ENCODE measurements at places on chromosomes 13 and 19.

GRCh38 chr13:38713046-38713445 is 26.2 kb downstream of the FREM2 start:
- DNase-seq: no peak

DNA sequence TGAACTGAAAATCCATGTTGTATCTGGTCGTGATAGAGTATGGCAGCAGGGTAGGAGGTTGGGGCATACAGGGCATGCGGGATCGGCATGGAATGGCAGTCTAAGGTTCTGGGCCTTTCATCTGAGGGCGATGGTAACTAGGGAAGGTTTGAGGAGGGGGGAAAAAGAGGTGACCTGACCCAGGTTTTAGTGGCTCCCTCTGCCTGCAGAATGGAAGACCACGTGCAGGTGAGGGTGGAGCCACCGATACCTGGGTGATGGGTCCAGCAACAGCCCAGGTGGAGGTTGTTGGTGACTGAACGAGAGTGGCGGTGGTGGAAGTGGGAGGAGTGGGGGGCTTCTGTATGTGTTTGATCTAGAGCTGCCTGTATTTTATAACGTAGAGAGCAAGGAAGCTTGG is 3.8 kb downstream of the ZNF749 start:
- no peak for DNase-seq

DNA sequence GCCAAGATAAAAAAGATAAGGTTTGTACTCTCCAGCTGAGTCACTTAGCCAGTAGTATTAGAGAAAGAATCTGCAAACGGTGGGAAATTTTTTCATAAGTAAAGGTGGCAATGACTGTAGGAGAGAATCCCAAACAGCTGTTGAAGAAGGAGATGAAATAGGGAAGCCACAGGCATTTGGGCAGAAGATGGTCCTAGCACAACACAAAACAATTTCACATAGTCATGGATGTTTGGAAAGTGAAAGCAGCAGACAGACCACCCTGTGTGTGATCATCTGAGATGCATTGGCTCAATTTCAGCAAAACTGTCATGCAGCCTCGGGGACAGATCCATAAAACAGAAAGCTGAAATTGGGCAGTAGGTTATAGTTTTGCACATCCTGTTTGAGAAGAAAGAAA is 2832.4 kb downstream of the PCDH9 start:
- DNase-seq: no peak

- DNase-seq: peak; percentile 21
Measured at GRCh38 chr19:54209811-54210494, 9.3 kb downstream of the RPS9 start.

DNA sequence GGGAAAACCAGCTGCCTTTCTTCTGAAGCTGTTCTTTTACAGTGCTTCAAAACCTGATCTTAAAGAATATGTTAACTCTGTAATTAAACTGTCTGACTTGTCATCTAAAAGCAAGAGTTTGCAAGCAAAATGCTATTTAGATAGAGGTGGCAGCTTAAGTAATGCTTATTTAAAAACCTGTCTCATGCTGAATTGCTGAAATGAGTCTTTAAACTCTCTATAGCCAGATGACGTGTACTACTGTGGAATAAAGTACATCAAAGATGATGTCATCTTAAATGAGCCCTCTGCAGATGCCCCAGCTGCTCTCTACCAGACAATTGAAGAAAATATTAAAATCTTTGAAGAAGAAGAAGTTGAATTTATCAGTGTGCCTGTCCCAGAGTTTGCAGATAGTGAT is 22.9 kb downstream of the ITM2B start:
- DNase-seq: no peak

DNA sequence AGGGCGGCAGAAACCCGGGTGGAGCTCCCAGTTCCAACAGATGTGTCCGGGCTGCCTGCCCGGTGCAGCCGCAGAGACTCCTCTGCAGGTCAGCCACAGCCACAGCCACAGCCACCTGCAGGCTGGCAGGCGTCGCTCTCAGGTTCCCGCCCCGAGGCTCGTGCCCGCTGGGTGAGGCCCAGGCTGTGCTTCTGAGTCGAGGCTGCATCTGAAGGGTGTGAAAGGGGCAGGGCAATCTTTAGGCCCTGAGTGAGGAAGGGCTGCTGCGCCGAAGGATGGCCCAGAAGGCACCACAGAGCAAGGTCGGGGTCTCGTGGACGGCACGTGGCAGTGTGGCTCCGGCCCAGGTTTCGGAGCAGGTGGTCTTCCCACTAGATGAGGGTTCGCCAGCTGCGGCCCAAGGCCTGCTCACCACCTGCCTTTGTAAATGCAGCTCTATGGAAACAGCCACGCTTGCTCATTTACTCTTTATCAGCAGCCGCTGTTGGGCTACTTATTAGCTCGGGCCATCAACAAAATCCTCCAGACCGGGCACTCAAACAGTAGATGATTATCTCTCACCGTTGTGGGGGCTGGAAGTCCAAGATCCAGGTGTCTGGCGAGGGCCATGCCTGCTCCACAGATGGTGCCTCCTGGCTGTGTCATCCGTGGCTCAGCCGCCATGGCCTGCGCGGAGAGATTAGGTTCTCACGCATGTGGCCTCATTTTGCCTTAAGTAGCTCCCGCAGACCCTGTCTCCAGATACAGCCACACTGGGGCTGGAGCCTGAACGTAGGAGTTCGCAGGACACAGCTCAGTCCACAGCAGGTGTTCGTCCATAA is 40.3 kb upstream of the TFDP1 start:
- no peak for DNase-seq

- DNase-seq: no peak
Measured at GRCh38 chr13:113630804-113631203, 27.2 kb downstream of the ATP4B start.

GRCh38 chr13:109144693-109145437 is 515.5 kb downstream of the MYO16 start:
- no peak for DNase-seq

- no peak for DNase-seq
Measured at GRCh38 chr13:37168151-37168550, 62.7 kb upstream of the CSNK1A1L start.

GRCh38 chr19:30684613-30685012 is 312.4 kb downstream of the ZNF536 start:
- DNase-seq: no peak

Measured in CD4-positive, alpha-beta T cell treated with Interleukin-1 beta for 1 hour (primary cell).